Endothelial cell of umbilical vein (primary cell): ENCODE measurements at places on chromosomes 7 and 10. TPM values are rescaled to one million over a fixed set of nuclear protein-coding genes. Genes with fewer than 3 reads are reported as not detected.

GRCh38 chr10:100876585-100877460 is 35.9 kb upstream of the SLF2 start:
- DNase-seq: no peak

Gene VOPP1
- 154 and 159 TPM in 2 replicates for total RNA-seq

- no peak for DNase-seq
Measured at GRCh38 chr10:116960066-116960776, 44.8 kb downstream of the SHTN1 start.

DNA sequence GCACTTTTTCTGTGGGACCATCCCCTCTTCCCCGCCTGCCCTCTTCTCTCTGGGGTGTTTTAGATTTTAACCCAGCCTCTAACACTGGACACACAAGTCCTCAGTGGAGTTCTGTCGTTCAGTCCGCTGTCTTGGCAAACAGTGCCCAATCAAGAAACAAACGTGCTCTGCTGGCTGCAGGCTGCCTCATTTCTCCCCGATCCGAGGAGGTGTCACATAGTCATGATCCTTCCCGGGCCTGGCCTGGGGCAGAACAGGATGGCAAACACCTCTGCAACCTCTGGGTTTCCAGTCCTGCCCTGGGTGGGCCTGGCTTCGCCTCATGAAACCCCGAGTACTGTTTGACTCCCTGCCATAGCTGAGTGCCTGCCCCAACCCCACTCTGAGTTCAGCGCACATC is 110.9 kb upstream of the INSYN2A start:
- DNase-seq: no peak

Gene UCN3
- total RNA-seq: not detected in 2 replicates

GRCh38 chr7:80026766-80027165 is 107.9 kb upstream of the GNAI1 start:
- no peak for DNase-seq

GRCh38 chr10:119131512-119132240 is 27.8 kb downstream of the DENND10 start:
- peak; percentile 26 for DNase-seq

DNA sequence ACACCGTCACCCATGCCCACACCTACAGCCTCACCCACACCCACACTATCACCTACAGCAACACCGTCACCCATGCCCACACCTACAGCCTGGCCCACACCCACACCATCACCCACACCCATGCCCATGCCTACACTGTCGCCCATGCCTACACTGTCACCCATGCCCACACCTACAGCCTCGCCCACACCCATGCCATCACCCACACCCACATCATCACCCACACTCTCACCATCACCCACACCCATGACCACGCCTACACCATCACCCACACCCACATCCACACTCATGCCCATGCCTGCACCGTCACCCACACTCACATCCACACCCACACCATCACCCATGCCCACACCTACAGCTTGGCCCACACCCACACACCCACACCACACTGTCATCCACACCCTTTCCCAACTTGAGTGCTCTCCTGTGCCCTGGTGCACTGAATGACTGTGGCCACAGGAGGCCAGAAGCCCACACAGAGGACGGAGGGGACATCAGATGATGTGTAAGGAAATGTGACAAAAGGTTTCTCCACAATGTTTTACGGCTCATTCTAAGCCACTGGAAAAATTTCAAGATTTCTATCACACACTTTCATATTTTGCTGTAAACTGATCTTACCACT is 153.3 kb downstream of the WDR37 start:
- no peak for DNase-seq

Gene NODAL
- not detected in 2 replicates for total RNA-seq

DNA sequence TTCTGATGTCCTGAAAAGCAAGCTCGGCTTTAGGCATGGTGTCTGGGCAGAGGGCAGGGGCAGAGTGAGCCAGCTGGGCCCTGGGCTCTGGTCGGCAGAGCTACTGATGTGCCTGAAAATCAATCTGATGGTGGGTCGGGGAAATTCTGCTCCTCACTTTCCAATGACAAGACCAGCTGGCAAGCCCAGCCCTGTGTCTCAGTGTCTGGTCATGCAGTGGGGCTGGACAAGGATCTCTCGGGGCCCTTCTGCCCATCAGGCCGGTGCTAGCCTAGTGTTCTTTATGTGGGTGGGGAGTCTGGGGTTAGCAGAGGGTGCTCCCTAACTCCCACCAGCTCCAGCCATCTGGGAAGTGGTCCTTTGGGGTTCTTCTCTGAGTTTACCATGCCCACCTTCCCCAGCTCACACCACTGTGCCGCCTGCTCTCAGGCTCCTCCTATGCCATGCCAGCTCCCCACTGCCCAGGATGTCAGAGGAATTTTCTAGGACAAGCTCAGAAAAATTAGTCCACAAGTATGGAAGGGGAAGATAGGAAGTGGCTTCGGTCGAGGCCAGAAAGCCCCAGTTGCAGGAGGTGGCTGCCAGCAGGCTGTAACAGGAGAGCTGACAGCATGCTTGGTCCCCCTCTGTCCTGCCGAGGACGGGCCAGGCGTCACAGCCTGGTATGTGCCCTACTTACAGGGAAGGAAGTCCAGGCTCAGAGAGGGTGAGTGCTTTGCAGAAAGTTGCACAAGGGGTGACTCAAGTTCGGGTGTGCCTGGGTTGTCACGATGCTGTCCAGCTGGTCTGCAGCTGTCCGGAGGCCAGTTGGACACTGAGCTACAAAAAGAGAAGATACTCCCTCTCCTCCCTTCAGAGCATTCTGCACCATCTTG is 135.2 kb downstream of the ADCY1 start:
- DNase-seq: no peak

DNA sequence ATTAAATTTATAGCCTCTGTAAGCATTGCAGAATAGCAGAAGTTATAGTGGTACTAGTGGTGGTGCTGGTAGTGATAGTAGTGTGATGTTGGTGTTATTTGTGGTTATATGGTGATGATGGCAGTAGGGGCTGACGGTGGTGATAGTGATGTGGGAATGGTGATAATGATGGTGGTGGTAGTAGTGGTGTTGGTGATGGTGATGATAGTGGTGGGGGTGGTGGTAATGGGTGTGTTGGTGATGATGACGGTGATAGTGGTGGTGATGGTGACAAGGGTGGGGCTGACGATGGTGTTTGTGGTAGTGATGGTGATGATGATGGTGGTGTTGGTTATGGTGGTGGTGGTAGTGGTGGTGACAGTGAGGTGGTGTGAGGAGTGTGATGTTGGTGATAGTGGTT is 54.4 kb upstream of the MGAM2 start:
- no peak for DNase-seq

GRCh38 chr7:45655539-45655938 is 81.4 kb downstream of the ADCY1 start:
- no peak for DNase-seq

Gene NSUN6
- total RNA-seq: 5.2 and 6.5 TPM in 2 replicates

Gene CYTH3
- total RNA-seq: 11.1 and 11.2 TPM in 2 replicates

Gene POLR2J2
- total RNA-seq: 19.2 and 21.3 TPM in 2 replicates

GRCh38 chr10:113854013-113854760 is at the start of the genes DCLRE1A and NHLRC2:
TSS of gene DCLRE1A (minus strand) at chr10:113854082. CDS start at chr10:113853182, 900 bp downstream.
TSS of gene NHLRC2 (plus strand) at chr10:113854661. CDS start at chr10:113854873, 212 bp downstream.
- DNase-seq: peak; percentile 84

DNA sequence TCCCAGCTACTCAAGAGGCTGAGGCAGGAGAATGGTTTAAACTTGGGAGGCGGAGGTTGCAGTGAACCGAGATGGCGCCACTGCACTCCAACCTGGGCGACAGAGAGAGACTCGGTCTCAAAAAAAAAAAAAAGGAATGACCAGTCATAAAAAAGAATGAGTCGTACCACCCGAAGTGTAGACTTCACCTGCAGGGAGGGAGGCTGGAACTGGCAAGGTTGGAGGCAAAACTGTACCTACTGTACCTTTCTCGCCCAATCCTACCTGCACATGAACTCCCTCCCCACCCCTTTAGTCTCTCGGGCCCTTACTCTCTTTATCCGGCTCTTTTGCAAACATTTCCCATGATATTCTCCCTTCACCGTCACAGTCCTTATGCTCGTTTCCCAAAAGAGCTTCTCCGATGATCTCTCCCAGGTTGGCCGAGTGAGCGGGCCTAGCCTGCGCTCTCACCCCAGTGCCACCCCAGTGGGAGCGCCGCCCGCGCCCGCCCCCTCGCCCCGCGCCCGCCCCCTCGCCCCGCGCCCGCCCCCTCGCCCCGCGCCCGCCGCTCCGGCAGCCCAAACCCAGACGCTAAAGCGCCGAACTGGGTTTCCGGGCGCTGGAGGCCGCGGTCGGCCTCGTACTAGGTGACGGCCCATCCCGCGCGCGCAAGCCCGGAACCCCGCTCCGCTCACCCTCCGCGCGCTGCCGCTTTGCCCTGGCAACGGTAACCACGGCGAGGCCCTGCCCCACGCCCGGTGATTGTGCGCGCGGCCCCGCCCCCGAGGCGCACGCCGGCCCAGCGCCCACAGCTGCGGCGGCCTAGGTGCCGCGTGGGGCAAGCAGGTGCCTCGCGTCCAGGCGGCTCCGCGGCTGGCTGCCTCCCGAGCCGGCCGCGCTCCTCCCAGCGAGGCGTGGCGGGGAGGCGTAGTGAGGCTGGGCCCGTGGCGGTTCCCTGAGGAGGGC is at the start of gene SMKR1:
Gene SMKR1, plus strand, starts transcription at position 772 of the 948 bp plus-strand sequence. CDS start 294 bp downstream, outside the sequence.
- peak; percentile 43 for DNase-seq

GRCh38 chr7:11185179-11185815 is 211.6 kb downstream of the PHF14 start:
- DNase-seq: no peak

DNA sequence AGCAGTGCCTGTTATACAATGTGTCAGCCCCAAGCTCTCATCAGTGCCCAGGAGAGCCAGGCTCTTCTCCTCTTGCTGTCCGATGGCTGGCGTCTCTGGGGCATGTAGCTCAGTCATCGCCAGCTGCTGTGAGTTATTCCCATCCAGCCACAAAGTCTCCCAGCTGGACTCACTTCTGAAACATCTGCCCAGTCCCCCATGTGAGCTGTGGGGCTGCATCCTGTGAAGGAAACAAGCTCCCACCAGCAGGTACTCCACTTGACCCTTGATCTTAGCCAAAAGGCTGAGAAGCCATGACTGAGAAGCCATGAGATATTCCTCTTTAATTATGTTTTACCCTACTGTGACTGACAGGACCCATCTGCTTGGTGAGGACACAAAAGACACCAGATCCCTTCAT is 212.7 kb upstream of the IGFBP3 start:
- DNase-seq: no peak

Gene SORCS3
- not detected in 2 replicates for total RNA-seq

Gene ZNF467
- total RNA-seq: 6.5 and 8.9 TPM in 2 replicates

DNA sequence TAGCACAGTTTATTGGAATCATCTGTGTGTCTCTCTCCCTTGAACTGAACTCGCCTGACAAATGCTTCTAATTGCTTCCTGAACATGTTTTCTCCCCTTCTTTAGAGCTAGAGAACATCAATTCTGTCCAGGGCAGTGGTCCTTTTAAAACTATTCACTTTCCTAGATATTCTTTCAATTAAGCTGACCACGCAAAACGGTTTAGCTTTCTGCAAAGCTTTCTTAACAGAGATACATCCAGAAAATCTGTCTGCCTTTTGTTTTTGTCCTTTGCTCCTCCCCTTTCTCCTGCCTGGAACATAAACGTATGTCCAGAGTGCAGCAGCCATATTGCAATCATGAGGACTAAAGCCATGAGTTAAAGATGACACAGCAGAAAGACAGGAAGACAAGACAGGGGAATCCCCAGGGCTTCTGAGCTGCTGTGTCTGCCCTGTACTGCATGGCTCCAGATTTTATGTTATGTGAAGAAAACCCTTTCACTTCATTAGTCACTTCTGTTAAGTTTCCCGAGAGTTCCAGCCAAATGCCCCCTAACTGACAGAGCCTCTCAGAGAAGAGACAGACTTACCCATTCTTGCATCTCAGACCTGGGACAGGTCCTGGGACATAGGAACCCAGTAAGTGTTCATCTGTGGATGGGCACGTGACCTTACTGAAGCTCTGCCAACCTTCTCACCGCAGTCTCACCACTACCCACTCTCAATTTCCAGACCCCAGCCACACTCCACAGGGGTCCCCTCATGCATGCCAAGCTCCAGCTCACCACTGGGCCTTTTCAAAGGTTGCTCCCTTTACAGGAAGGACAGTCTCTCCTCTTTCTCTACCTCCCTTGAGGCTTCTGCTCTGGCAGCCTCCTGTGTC is 35.0 kb upstream of the CPXM2 start:
- DNase-seq: no peak

DNA sequence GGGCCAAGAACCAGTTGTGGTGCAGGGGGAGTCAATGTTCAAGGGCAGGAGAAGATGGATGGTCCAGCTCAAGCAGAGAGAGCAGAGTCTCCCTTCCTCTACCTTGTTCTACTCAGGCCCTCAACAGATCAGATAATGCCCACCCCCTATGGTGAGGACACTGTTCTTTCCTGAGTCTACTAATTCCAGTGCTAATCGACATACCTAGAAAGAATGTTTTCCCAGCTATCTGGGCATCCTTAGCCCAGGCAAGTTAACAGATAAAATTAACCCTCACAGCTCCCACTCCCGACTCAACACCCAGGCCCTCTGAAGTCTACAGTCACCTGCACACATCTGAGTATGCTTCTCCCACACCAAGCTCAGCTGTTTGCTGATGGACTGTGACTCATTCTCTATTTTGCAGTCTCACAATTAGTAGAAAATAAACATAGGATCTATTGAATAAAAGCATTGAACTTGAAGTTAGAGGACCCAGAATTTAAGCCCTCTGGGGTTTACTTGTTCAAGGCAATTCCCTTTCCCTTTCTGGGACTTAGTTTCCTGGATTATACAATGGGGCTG is 17.1 kb downstream of the COL13A1 start:
- peak; percentile 14 for DNase-seq
